ENCODE measurements at places on chromosomes 11 and 22. TPM values are rescaled to one million over a fixed set of nuclear protein-coding genes. Genes with fewer than 3 reads are reported as not detected.

Gene FAM227A
- 0.64 TPM for total RNA-seq

Gene OR51B4
- total RNA-seq = not detected

Gene OR8A1
- total RNA-seq = not detected

Gene DRD4
- total RNA-seq = 0.24 TPM

Gene RIBC2
- total RNA-seq = 1.8 TPM

Gene PRR33
- total RNA-seq = not detected

Gene C11orf97
- total RNA-seq = not detected
